ENCODE measurements at places on chromosomes 7 and 10.
A peak's percentile ranks its signal among the peaks of the same experiment; 100 is the strongest.

GRCh38 chr10:59623133-59624121 lies 86.2 kb downstream of the SLC16A9 start:
- DNase-seq: no peak

GRCh38 chr10:83427101-83427500 lies 712.2 kb upstream of the GHITM start:
- DNase-seq: no peak

DNA sequence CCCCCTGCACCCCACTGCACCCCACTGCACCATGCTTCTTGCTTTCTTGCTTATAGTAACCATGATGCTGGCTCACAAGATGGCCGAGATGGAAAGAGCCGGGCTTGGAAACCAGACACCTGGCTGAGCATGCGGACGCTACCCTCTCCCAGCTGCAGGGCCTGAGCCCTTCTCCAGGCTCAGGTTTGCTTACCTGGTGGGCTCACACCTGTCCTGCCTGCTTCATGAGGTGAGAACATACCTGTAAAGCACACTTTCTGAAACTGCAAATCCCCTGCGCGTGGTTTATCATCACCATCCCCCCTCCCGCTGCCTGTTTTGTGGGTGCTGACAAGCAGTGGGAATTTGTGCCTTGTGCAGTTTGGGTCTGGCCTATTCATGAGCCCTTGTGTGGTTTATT lies 302.7 kb downstream of the GLRX3 start:
- no peak for DNase-seq

- peak; percentile 27 for DNase-seq
Observed at GRCh38 chr7:1569016-1569415, 816 bp downstream of the PSMG3 start.

GRCh38 chr10:5234106-5234860 lies 37.6 kb downstream of the AKR1C4 start:
- no peak for DNase-seq

GRCh38 chr10:7913126-7913872 lies 95.0 kb downstream of the TAF3 start:
- no peak for DNase-seq

DNA sequence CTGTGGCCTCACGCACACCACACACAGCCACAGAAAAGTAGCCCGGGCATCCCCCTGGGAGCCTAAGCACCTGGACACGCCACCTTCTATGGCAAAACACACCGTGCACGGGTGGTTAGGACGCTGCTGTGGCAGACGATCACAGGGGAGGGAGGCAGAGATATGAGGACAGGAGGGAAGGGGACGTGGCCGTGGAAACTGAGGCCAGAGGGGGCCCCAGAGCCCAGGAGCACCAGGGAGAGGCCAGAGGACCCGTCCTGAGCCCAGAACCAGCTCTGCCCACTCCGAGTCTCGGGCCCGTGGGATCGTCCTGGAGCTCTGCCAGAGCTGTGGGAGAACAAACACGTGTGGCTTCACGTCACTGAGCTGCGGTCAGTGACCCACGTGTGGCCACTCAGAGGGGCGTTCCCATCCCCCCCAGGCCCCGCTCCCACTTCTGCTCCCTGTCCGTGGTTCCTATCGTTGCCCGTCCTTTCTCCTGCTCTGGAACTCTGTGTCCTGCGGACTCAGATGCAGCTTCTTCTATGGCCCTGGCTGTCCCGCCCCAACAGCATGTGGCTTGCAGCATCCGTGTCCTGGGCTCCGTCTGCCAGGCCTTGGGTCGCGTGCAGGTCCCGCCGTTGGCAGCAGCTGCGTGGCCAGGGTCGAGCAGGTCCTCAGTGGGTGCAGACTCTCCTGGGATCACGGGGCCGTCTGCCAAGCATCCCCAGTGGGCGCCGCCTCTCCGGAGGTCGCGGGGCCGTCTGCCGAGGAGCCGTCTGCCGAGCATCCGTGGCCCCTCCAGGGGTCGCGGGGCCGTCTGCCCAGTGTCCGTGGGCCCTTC lies 31.0 kb downstream of the GET4 start:
- DNase-seq: no peak

GRCh38 chr7:50660830-50661175 lies 95.6 kb upstream of the DDC start:
- no peak for DNase-seq

DNA sequence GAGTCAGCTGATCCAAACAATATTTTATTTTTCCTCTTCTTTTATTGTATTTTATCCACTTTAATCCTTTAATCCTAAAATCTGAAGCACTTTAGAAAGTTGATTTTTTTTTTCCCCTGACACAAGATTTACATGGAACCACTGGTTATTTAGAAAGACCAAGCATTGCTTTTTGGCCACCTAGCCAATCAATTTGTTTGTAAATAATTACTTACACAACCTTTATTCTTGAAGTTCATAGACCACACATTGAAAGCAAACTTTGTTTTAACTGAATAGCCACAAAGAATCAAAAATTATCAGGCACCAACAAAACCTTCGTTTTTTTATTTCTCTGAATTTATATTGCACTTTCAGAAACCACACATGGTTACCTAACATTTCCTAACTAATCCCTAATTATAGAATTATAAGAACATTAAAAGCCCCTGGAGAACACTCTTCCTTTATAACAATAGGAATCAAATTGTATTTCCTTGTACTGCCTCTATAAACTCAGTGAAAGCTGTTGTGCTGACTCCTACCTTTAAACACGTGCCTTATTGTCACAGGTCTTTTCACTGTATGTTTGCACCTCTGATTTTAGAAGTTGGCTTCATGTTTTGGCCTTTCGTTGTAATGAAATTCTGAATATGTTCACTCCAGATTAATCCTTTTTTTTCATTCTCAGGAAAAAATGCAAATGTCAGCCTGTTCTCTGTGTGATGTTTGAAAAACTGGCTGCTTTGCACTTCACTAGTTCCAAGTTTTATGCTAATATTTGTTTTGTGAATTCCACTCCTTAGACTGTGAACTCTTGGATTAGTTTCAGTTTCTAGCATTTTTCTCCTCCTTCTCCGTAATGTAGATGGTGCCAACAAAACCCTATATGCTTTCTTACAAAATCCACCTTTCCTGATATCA lies 1511.9 kb downstream of the REEP3 start:
- DNase-seq: no peak

GRCh38 chr7:151509670-151510333 lies 9.9 kb downstream of the RHEB start:
- DNase-seq: no peak

GRCh38 chr10:48999346-48999745 lies 59.7 kb upstream of the LRRC18 start:
- DNase-seq: no peak

DNA sequence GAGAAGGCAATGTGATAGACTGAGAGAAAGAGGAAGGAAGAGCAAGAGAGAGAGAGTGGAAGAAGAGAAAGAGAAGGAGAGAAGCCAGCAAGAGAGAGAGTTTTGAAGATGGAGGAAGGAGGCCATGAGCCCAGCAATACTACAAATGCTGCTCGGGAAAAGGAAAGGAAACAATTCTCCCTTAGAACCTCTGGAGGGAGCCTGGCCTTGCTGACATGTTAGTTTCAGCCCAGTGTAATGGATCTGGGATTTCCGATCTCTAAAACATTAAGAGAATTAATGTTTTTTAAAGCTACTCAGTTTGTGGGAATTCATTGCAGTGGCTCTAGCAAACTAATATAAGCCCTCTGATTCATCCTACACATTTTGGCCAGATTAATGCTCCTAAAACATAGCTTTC lies 206.8 kb upstream of the MTPN start:
- DNase-seq: no peak

GRCh38 chr10:105707603-105708002 lies 1066.5 kb downstream of the SORCS3 start:
- no peak for DNase-seq

- no peak for DNase-seq
Observed at GRCh38 chr10:2262333-2262732, 525.0 kb upstream of the ADARB2 start.

DNA sequence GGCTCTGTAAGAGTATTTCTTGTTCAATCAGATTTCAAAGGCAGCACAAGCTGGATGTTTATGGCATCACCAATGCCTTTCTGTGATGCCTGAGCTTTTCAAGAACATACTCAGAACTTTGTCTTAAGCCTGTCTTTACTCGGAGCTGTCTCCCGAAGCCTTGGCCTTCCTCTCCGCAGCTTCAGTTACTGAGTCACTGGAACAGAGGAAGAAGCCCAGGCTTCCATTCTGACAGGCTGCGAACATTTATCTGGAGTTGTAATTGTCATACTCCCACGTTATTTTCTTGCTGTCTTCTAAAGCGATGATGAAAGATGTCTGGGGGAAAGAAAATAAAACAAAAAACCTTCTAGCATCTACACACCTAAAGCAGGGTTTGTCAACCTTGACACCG lies 43.9 kb downstream of the GRK5 start:
- no peak for DNase-seq

GRCh38 chr7:123650595-123650994 lies 5.1 kb upstream of the LMOD2 start:
- no peak for DNase-seq

DNA sequence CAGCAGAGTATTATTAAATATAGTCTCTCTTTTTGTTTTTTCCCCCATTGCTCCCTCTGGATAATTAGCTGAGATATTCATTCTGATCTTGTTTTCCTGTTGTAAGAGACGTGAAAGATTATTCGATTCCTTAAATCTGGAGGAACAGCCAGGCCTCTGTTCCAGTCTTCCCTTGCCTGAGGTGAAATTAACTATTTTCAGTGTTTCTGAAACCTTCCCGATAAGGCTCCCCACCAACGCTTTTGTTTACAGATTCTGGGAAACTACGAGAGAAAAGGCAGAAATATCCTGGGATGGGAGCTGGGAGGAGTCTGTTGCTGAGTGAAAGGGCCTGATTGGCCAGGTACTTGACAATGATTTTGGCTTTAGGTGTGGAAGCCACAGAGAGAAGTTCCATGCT lies 63.6 kb upstream of the AGR3 start:
- no peak for DNase-seq

DNA sequence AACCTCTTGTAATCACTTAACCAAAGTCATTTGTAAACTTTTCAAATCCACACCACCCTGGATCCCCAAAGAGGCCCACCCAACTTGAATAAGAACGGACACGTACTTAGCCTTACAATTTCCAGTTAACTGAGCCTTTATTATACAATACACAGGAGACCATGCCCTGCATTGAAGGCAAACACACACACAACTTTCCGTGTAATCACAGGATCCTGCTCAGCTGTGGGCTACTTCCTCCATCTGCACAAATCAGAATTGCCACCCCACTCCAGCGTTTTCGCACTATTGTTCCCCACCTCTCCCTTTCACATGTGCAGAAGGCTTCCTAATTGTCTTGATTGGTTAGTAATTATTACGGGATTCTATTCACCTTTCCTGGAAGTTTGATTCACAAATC lies 12.1 kb upstream of the PODXL start:
- no peak for DNase-seq

GRCh38 chr10:112218036-112218390 lies 34.4 kb upstream of the GPAM start:
- DNase-seq: no peak

DNA sequence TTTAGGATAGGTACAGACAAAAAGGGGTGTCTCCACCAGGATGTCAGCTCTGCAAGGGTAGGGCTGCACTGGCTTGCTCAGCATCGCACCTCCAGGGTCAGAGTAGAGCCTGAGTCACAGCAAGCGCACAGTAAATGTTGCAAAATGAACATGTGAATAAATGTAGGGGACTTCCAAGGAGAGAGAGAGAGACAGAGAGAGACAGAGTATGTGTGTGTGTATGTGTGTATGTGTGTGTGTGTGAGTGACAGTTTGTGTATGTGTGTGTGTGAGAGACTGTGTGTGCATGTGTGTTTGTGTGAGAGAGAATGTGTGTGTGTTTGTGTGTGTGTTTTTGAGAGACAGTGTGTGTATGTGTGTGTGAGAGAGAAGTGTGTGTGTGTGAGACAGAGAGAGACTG lies 163.3 kb downstream of the RPS24 start:
- DNase-seq: no peak

DNA sequence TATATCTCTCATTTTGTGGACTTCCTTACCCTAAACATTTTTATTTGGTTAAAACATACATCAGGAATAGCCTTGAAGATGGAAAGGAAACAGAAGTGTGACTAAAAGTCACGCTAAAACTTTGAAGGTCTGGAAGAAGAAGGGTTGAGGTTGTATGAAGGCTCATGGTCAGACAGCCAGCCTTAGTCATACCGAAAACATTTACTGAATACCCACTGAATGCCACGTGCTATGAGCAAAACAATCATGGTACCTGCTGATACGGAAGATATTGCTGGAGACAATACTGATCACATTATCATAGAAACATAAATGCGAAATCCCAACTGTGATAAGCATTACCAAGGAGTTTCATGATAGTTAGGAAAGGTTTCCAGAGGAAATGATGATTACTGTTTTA lies 64.0 kb downstream of the PDZD8 start:
- no peak for DNase-seq

- no peak for DNase-seq
Observed at GRCh38 chr10:116355341-116355740, 31.1 kb downstream of the CCDC172 start.

DNA sequence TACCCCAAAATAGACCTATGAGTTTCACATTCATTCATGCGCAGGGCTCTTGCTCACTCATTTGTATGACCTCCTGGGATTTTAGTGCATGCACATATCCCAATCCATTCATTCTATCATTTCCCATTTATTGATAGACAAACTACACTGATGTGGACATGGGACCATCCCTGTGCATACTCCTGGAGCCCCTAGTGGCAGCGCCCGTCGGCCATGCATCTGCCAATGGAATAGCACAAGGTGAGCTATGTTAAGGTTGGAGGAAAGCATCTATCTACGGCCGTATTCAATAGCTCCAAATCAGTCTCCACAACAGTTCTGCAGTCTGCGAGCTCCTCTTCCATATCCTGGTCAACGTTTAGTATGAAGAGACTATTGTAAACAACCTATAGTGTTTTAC lies 31.7 kb upstream of the FIGNL1 start:
- no peak for DNase-seq

GRCh38 chr7:133654547-133654946 lies 401.7 kb downstream of the EXOC4 start:
- DNase-seq: no peak

DNA sequence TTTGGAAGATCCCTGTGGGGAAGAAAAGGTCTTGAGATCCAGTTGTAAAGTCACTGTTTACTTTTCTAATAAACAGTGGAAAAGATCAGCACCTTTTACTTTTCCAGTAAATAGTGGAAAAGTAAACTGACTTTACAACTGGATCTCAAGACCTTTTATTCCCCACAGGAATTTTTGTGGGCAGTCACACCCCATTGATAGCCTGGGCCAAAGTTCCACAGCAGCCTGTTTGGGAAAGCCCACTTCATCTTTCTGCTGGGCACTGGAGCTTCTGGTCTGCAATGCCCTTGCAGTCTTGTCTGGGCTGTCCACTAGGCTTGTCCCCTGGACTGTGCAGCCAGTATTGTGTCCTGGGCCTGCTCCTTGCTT lies 50.2 kb downstream of the ADCY1 start:
- DNase-seq: no peak
